ENCODE measurements at places on chromosomes 3 and 15.

DNA sequence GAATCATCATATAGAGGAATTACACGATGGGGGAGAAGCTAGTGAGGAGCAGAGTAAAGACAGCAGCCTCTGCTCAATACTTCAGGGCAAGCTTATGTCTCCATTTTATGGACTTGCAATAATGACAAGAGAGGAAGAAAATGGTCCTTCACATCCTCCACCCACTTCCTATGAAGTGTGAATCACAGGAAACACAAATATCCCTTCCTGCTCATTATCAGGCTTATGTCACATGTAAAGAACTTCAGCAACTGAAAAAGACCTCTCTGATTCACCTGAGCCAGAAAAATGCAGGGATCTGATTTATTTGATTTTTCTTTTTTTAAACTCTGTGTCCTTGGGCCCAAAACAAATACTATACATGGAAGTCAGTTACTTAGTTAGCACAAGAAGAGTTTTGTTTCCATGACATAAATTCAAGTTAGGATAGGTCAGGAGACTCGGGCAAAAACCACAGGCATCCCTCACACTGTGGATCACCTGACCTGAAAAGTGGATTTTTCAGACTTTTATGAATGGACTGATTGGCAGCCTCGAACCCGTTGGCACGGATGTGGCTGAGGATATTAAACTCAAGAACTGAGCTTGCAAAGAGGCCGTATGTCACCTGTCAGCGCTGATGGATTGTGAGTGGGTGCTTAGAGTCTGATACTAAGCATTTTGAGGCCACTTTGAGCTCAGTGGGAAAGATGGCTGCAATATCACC, 620.8 kb upstream of the MDFIC2 start:
- DNase-seq, result no peak

DNA sequence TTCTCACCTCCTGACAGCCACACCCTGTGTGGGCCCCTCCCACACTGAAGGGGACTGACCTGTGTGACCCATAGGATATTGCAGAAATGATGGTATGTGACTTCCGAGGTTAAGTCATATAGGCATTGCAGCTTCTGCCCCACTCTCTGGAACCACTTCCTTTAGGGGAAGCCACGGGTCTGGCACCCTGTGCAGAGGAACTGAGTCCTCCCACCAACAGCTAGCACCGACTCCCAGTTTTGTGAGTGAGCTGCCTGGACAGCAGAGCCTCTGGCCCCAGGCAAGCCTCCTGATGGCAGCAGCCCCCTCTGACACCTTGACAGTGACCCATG, 24.6 kb upstream of the SLC6A6 start:
- DNase-seq, result no peak

DNA sequence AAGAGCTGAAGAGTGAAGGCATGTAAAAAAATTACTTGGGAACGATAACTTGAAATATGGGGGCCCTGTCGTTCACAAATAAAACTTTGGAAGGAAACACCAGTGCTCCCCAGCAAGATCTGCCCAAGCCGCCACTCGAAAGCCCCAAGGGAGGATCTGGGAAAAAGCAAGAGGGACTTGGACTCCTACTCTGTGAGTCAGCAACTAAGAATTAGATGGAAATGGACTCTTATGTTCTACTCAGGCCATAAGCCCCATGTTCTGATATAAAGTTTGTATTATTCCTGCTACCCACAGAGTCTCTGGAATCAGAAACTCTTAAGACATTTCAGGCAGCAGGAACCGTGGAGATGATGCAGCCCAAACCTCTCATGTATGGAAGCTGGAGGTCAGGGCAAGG, 75.7 kb downstream of the ITGB5 start:
- no peak for DNase-seq

GRCh38 chr3:122067214-122067550, 12.0 kb downstream of the CD86 start:
- DNase-seq, result no peak

DNA sequence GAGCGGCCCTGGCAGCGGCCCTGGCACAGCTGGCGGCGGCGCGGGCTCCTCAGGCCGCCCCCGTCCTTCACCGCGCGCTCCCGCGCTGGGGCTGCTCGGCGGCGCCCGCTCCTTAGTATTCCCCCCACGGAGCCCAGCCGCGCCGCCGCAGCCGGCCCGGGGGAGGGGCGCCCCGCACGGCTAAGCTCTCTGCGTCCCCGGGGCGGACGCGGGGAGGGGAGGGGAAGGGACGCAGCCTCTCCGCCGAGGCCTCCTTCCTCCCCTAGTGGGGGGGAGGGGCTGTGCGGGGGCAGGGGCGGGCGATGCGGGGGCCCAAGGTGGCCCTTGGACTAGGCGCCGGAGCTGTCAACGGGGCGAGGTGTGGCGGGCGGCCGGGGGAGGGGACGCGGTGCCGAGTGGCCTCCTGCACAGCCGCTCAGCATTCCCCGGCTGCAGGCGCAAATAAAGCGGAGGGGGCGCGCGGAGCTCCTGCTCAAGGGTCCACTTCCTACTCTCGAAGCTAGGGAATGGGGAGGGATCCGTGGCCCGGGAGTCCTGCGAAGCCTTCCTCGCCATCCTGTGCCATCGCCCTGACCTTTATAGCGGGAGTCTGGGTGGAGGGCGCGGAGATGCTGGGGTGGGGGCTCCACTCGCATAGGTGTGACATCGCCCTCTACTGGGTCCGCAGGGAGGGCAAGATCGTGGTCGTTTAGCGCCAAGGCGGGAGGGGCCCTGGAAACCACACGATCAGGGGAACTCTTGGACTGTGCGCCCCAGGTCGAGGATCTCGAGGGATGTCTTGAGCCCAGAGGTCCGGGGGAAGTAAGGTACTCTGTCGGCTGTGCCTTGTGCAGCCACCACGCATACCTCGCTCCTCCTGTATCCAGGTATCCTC, 22.2 kb downstream of the EPHB3 start:
- peak; percentile 79 for DNase-seq

DNA sequence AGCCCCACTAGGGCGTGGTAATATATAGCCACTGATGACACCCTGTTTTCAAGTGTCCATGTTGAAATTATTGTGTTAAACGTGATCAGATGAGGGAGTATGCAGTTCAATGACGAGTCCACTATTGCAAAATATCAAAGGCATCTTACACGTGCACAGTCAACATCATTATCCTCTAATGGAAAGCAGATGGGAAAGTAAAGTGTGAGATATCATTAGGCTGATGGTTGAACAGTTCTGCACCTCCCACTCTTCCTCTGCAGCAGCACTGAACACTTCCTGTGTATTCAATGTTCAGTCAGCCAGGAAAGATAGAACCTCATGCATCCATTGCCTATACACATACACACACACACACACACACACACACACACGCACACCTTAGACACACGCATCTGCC, 431.8 kb upstream of the CCDC54 start:
- DNase-seq, result no peak

DNA sequence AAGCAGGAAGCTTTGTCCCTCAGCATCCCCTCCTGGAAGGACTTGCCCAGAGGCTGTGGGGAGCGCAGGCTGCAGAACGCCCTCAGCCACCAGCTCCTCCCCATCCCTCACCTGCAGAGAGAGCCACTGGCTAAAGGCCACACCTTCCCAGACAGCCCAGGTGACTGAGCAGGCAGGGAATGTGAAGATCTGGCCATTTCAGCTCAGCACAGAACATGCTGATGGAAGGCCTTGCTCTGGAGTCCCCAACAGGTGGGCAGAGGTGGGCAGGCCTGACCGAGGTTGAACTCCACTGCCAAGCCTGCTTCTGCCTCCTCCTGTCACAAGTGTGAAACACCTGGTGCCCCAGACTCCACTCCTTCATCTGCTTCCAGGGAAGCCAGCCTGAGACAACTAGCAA, 50.7 kb upstream of the SEC61A1 start:
- DNase-seq, result no peak

GRCh38 chr15:94300612-94301011, 69.3 kb downstream of the MCTP2 start:
- no peak for DNase-seq

GRCh38 chr15:39593071-39593655, 12.3 kb downstream of the THBS1 start:
- DNase-seq, result no peak

- DNase-seq, result no peak
Measured at GRCh38 chr3:14587740-14588360, 47.7 kb upstream of the GRIP2 start.
